HTR-8/SVneo (cell line): ENCODE measurements at places on chromosomes 12 and 14.
A peak's percentile ranks its signal among the peaks of the same experiment; 100 is the strongest.

- no peak for DNase-seq
These were observed 213.5 kb downstream of the PELI2 start for GRCh38 chr14:56331592-56332216.

- DNase-seq, result no peak
These were observed 84.7 kb upstream of the RFX4 start for GRCh38 chr12:106498056-106498455.

- DNase-seq, result peak; percentile 3
These were observed 87.5 kb upstream of the MON2 start for GRCh38 chr12:62379026-62379722.

- peak; percentile 90 for DNase-seq
These were observed 249.6 kb upstream of the TBX3 start for GRCh38 chr12:114933428-114934160.

DNA sequence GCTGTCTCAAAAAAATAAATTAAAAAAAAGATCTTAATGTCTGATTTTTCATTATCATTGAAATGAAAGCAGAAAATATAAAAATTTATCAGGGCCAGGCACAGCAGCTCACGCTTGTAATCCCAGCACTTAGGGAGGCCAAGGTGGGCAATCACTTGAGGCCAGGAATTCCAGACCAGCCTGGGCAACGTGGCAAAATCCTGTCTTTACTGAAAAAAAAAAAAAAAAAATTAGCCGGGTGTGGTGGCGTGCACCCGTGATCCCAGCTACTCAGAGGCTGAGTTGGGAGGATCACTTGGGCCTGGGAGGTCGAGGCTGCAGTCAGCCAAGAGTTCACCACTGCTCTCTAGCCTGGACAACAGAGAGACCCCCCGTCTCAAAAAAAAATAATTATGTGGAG is 37.6 kb upstream of the CLIP1 start:
- no peak for DNase-seq

DNA sequence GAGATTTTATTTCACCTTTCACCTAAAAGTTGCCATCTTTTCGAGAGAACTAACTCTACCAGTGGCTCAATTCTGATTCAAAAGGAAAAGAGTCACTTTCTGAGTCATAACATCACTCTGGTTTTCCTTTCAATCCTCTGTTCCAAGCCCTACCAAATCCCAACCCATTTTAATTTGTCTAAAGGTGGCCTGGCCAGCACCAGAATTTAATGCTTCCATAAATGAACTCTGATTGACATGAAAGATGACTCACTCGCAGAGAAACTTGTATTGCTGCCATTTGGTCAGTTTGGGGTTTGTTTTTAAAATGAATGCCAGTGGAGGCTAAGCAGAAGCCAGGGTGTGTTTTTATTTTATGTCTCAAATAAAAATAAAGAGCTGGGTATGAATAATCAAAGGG is 117.4 kb upstream of the SOX5 start:
- DNase-seq, result no peak

GRCh38 chr14:76941544-76941943 is 87.0 kb downstream of the IRF2BPL start:
- DNase-seq, result no peak
